Vagina (tissue), 2 donors: ENCODE measurements at places on chromosomes 6 and 20.

- DNase-seq, result no peak
Measured at GRCh38 chr6:154637392-154637791, 95.8 kb upstream of the SCAF8 start.

DNA sequence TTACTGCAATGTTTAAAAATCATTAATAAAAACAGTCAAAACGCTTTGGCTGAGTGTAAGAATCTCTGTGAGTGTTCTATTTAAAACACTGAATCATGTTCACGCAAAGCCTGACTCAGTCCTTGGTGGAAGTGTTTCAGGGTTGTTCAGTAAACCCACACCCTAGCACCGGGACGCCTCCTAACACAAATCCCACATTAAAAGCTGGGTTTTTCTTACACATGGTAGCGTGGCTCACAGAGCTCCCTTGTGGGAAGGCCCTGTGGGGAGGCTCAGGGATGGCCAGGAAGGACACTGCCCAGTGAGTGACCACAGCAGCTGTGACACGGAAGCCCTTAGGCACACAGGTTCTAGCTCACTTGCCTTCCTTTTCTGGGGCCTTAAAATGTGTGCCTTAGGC is 80.2 kb downstream of the GMPR start:
- DNase-seq, result no peak

- no peak for DNase-seq
Measured at GRCh38 chr20:46047821-46048220, 18.8 kb downstream of the SLC12A5 start.

DNA sequence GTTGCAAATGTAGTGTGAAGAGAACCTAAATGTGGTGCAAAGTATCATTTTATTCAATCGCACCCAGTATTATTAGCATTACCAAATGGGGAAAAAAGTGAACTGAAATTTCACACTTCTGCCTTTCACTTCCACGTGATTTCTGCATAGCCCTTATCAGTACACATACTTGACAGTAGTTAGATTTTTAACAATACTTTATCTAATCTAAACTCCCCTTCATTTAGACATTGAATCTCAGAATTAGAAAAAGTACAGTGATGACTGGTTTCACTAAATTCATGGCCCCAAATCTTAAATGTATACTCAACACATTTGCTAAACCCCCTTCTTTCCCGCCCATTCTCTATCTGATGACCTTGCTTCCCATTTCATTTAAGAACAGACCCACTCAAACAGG is 14.3 kb downstream of the STX7 start:
- no peak for DNase-seq

- no peak for DNase-seq
Measured at GRCh38 chr6:21612067-21612745, 18.7 kb downstream of the SOX4 start.

DNA sequence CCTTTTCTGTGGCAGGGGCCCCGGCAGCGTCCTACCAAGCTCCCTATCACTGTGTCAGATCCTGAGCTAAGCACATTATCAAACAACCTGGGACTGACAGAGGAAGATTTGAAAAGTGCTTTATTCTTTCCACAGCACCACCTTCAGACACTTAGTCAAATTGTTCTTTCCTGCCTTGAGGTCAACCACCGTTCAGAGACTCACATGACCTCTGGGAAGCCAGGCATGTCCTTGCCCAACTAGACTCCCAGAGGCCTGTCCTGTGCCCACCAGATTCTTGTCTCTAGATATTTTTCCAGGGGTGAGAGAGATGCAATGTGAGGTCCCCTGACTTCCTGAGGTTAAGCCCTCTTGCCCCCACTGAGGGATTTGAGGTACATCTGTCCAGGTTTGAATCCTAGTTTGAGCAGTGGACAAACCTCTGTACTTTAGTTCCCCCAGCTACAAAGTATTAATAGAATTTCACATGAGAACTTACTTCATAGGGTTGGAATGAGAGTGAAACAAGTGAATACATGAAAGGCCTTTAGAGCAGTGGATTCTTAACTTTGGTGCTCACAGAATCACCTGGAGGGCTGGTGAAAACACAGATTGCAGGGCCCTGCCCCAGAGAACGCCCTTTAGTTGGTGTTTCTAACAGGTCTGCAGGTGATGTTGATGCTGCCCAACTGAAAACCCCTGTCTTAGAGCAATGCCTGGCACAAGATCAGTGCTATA is 179.8 kb downstream of the CLIC5 start:
- DNase-seq, result no peak

DNA sequence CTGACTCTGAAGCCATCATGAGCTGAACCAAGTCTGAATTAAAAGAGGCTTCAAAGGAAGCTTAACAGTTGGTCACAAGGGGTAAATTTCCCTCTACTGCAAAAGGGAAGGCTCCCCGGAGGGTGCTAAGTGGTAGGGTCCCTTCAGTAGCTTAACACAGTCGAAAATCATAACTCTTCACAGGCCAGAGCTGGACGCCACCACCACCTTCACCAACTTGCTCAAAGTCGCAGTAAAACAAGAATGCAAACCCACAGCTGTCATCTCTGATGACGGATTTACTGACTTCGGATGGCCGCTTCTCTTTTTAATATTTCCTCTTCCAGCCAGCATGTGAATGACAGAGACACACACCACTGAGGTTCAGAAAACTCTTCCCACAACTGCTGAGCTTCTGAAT is 144.7 kb upstream of the FBXL4 start:
- no peak for DNase-seq

DNA sequence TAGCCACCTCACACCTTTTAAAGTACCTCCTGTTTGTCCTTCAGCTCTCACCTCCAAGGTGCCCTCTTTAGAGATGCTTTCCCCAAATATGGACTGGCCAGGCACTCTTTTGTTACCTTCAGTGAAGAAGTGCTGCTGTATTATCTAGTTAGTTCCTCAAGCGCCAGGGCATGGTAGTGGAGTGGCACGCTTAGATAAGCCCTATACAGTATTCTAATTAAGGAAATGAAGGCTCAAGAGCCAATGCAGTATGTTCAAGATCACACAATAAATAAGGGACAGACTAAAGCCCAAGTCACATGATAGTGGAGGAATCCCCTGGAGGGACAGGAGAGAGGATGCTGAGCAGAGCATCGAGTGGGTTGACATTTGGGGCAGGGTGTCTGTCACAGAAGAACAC is 28.5 kb upstream of the GFOD1 start:
- no peak for DNase-seq

DNA sequence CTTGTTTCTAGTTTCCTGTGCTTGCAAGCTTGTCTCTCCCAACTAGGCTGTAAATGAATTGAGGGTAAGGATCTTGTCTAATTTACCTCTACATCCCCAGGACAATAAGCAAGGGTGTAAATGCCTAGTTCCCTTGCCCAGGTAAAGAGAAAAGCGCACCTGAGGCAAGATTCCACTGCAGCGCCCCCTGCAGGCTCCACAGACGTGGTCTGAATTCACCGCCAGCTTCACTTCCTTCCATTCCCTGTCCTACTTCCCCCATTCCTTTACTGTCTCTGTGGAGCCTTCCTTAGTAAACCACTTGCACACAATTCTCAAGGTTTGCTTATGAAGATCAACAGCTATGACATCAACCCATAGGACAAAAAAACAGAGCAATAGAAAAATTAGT is 42.3 kb downstream of the ANKEF1 start:
- no peak for DNase-seq

DNA sequence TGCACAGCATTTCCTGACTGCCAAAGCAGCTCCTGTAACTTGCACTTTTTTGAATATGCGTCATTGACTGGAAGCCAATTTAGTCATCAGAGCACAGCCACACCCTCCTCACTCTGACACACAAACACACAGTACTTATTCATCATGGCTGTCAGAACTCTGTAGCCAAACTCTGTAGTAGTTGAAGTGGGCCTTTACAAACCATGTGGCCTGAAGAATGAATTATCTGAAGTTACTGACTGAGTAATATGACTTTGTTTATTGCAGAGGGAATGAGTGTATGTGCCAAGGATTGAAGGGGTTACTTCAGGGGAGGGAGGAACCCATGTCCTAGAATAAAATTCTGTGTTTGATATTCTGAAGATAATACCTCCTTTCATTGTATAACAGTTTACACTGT is 102.7 kb downstream of the FIG4 start:
- no peak for DNase-seq

DNA sequence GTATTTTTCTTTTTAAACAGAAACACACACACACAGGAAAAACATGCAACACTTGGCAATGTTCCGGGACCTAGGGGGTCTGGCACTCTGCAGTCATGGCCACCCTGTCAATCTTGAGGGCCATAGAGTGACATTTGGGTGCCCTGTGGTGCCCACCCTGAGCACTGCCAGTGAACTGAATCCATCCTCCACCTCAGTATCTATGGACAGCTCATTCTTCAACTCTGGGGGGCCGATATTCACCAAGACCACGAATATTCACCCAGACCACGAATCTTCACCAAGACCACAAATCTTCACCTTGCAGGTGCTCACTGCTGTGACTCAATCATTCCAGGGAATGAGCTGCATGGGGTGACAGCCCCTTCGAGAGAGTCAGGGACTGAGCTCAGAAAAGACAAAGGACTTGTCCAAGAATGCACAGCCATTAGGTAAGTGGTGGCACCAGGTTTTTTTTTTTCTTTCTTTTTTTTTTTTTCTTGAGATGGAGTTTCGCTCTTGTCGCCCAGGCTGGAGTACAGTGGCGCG is 19.1 kb downstream of the SNAI1 start:
- DNase-seq, result no peak

DNA sequence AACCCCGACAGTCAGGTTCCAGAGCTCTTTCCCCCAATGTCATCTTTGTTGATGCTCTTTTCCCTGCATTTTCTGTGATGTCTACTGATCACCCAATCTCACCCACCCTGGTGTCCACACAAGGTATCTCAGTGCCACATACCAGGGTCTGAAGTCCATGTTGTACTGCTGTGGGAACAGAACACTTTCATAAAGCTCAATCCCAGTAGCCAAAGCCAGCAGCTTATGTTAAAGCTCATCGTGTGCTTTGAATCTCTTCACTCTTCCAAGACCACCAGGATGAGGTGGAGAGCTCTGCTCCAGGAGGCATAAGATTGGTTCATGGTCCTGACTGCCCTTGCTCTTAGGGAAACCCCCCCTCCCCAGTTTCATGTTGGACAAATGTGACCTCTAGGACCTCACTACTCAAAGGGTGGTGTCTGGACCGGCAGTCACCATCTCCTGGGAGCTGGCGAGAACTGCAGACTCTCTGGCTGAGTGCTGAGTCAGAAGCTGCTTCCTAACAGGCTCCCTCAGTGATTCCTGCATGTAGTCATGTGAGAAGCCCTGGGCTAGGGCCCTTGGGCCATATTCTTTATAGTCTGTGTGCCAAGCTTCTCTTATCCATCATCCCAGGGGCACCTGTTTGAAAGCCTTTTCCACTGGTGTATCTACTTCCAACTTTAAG is 13.4 kb upstream of the CPNE5 start:
- no peak for DNase-seq

DNA sequence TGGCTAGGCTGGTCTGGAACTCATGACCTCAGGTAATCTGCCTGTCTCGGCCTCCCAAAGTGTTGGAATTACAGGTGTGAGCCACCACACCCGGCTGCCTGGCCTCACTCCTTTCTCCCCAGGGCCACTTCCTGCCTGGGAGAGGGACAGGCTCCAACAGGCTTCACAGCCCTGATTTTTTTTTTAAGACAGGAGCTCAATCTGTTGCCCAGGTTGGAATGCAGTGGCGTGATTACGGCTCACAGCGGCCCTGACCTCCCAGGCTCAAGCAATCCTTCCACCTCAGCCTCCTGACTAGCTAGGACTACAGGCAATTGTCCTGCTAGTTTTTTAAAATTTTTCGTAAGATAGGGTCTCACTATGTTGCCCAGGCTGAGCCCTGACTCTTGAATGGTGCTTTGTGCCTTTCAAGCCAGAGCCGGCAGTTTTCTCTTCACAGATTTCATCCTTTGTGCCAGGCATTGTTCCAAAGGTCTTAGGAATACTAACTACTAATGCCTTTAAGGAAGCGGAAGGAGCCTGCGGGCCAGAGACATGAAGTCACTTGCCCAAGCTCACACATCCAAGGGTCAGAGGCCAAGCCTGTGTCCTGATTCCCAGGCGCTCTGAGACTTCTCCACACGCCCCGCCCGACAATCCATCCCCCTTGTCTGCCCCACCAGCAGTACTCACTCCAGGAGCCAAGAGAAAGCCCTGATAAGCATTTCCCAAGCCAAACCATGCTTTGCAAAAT is 19.2 kb downstream of the CAPN11 start:
- no peak for DNase-seq

- DNase-seq, result no peak
Measured at GRCh38 chr20:38152621-38153221, 12.3 kb downstream of the TGM2 start.

DNA sequence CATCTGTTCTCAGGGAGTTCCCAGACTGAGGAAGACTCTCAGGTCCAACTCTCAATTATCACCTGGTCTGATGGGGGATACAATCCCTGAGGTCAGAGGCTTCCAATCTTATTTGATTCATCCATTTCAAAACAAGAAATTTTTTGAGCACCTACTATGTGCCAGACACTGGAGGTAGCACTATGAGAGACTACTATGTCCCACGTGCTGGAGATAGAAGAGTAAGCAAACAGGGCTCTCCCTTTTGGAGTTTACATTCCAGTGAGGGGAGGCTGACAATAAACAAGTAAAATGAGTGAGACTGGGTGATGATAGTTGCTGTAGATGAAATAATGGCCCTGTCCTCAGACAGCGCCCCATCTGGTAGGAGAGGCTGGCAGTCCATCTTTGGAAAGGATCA is 16.5 kb downstream of the TMEM151B start:
- DNase-seq, result no peak

- no peak for DNase-seq
Measured at GRCh38 chr6:22435151-22435550, 134.2 kb upstream of the HDGFL1 start.

DNA sequence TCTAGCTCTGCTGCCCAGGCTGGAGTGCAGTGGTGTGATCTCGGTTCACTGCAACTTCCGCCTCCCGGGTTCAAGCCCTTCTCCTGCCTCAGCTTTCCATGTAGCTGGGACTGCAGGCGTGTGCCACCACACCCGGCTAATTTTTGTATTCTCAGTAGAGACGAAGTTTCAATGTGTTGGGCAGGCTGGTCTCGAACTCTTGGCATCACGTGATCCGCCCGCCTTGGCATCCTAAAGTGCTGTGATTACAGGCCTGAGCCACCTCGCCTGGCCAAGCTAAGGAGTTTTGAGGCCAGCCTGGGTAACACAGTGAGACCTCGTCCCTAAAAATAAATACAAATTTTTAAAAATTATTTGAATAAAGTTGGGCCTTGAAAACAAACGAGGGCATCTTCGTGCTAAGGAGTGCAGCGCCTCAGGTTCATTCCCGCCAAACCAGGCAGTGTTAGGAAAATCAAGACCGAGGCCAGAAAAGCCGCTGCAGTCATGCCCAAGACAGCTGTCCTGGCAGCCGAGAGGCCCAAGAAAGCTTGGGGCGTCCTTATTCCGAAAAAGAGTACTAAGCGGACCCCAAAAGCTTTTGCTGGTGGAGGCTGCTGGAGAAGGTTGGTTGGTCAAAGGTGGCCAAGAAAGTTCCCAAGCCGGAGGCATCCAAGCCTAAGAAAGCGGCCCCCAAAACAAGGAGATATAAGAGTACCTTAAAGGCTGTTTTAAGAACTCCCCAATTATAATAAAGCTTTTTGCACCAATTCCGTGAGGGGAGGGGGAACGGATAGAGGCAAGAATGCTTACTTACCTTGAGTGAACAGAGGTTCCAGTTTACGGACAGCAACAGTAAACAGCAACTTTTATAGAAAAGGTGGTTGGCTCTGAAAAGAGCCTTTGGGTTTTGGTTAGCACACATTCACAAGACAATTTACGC is 109.0 kb downstream of the HFE start:
- no peak for DNase-seq
